ENCODE measurements at places on chromosomes 5 and 9.

GRCh38 chr9:3337515-3338225 lies 188.1 kb downstream of the RFX3 start:
- DNase-seq, result no peak

GRCh38 chr5:76867827-76868693 lies 18.2 kb downstream of the S100Z start:
- DNase-seq, result peak; percentile 50

DNA sequence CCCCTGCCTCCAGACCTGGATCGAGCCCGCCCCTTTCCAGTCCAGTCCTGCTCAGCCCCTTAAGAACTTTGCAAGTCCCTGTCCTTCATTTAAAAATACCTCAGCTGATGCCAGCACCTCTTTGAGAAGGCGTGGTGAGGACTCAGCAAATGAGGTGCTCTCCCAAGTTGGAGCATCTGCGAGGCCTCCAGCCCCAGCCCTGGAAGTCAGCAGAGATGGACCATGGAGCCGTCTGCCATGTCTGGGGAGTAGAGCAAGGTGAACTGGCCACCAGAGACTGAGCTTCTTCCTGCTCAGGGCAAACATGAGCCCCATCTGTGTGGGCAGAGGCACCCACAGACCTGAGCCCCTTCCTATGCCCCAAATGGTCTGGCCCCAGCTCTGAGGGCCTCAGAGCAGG lies 71.5 kb downstream of the UBE2QL1 start:
- DNase-seq, result no peak

DNA sequence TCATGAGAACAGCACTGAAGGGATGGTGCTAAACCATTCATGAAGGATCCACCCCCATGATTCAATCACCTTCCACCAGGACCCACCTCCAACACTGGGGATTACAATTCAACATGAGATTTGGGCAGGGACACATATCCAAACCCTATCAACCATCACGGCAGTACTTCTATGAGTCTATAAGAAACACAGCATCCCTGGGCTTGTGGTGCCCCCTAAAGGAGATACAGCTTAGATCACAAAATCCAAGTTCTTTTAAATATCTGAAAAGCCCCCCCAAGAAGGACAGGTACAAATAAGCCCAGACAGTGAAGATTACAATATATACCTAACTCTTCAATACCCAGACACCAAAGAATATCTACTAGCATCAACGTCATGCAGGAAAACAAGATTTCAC lies 233.7 kb upstream of the ADRA1B start:
- no peak for DNase-seq
